ENCODE measurements at places on chromosomes 4 and X.

DNA sequence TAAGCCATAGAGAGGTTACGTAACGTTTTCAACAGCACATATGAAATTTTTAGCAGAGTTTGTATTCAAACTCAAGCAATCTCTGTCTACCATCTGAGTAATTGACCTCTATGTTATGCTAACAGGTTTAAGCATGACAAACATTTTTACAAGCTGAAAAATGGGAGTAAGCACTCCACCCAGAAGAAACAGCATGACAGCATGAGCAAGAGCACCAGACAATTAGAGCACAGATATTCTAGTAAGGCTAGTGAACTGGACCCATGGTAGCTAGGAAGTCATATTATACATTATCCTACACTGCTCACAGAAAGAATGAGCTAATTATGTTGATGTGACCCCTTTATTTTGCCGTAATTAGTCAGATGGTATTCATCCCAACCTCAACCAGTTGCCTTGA, 200.5 kb downstream of the PABPC4L start:
- DNase-seq: no peak

DNA sequence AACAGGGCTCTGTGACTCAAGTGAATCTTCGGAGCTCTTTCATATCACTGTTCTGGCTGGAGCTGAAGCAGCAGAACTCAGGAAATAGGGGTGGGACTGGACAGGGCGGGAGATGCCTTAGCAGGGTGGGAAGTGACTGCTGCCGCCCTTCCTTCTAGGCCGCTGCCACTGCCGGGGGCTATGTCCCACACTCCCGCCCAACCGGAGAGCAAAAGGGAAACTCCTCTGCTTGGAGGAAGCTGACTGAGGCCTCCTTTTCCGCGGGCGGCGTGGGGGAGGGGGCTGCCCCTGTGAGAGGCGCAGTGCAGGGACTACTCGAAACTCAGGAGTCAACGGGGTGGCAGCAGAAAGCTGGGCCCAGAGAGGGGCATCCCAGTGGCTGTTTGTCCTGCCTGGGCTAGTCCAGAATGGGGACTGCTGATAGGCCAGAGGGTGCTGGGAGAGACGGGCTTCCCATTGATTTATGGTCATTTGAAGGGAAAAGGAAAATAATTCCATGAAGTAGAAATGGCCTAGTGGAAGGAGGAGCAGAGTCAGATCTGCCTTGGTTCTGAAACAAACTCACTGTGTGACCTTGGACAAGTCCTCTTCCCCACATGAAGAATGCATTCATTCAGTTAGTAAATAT, 36.9 kb downstream of the STARD8 start:
- DNase-seq: no peak

GRCh38 chr4:119526786-119527550, 101.6 kb downstream of the PDE5A start:
- no peak for DNase-seq

- no peak for DNase-seq
Measured at GRCh38 chrX:17759990-17760389, 22.7 kb downstream of the SCML1 start.

- DNase-seq: no peak
Measured at GRCh38 chr4:81505004-81505598, 33.4 kb upstream of the RASGEF1B start.

GRCh38 chr4:142530728-142531127, 315.4 kb downstream of the INPP4B start:
- DNase-seq: no peak

Measured in GM13977 (cell line).